ENCODE measurements at places on chromosomes 13 and 19.

DNA sequence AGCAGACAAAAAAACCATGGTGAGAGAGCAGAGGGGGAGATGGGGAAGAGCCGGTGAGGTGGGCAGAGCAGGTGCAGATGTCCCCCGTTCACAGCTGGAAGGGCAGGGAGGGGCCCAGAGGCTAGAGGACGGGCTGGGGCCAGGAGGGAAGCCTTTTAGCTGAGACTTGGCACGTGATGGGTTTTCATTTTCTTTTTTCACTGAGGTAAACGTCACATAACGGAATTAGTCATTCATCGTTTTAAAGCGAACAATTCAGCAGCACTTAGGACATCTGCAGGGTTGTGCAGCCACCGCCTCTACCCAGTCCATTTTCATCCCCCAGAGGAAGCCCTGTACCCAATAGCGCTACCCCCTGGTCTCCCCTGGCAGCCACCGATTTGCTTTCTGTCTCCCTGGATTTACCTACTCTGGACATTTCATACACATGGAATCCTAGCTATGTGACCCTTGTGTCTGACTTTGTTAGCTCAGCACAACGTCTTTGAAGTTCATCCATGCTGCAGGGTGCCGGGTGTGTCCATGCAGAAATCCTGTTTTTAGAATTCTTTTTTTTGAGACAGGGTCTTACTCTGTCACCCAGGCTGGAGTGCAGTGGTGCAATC, 16.0 kb upstream of the EMC10 start:
- DNase-seq, result no peak

- no peak for DNase-seq
These were observed 2.0 kb upstream of the SPACA6 start for GRCh38 chr19:51691074-51691583.

- no peak for DNase-seq
These were observed 10.9 kb upstream of the ATP8B3 start for GRCh38 chr19:1823020-1823419.

DNA sequence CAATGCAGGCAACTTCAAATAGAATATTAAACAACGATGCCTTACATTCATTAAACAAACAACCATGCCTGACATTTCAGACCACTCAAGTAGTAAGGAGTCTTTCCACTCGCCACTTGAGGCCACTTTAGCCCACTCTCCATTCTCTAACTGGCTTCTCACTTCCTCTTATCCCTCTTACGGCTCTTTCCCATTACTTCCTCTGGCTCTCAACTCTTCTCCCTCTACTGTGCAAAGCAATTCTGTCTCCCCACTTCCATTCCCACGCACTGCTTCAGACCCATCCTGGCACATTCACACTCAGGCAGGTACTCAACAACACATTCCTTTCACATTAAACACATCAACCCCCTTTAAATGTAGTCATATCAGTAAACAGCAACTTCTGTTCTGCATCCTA, 229.8 kb upstream of the IPO5 start:
- no peak for DNase-seq

GRCh38 chr19:18205200-18205892, 1.5 kb upstream of the RAB3A start:
- DNase-seq, result peak; percentile 39

- no peak for DNase-seq
These were observed 3.2 kb downstream of the PLK5 start for GRCh38 chr19:1526979-1527649.

DNA sequence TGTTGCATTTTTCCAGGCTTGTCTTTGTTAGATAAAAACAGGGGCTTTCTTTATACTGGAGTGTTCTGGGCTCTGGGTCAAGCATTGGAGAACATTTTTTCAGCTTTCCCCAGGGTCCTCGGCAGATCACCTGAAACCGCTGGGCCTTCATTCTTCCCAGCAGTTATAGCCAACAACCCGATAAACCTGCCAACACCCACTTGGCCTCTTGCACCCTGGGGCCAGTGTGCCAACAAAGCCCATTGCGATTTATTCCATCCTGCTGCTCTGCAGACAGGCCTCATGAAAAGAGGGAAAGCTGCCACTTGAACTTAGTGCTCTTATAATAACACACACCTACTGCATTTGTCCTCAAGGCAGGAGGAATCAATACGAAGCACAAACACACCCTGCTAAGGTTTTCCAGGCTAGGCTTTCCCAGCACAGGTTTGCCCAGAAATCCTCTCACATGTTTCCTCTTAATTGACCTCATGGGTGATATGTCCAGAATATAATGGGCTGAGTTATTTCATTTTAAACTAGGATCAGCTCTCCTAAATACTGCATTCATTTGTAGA, 669.3 kb downstream of the LIG4 start:
- DNase-seq, result peak; percentile 50

GRCh38 chr13:48892053-48892687, 83.5 kb upstream of the FNDC3A start:
- peak; percentile 2 for DNase-seq

DNA sequence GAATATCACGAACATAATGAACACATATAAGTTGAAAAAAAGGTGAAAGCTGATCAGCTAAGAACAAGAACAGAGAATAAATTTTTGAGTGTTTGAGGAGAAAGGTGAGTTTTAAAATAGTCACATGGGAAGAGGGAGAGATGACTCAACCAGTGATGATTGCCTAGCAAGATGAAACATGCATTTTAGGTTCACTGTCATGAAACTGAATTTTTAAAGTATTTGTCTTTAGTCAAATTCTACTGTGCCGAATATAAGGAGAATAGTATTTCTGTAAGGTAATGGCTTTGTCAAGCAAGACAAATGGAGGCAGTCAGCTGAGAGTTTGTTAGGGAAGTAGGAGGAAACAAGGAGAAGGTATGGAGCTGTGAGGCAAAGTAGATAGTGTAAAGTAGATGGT, 2557.4 kb downstream of the PCDH9 start:
- DNase-seq, result no peak

DNA sequence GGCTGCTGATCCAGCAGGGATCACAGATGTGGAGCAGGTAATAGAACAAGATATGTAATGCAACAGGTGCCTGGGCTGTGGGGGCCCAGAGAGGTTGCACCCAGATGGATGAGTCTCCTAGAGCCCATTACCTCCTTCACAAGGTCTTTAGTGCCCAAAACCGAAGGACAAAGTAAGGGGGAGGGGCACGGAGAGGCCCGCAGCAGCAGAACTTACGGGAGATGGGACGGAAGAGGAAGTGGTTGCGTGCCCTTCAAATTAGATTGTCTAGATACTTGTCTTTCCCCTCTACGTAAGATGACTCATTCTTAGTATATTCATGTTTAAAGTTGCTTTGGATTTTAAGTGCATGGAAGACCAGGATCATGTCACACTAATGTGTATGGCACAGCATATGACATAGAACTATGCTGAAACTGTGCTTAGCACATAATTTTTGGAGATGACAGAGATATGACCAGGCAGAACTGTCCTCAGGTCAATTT, 5.7 kb upstream of the MRPS31 start:
- DNase-seq, result no peak

DNA sequence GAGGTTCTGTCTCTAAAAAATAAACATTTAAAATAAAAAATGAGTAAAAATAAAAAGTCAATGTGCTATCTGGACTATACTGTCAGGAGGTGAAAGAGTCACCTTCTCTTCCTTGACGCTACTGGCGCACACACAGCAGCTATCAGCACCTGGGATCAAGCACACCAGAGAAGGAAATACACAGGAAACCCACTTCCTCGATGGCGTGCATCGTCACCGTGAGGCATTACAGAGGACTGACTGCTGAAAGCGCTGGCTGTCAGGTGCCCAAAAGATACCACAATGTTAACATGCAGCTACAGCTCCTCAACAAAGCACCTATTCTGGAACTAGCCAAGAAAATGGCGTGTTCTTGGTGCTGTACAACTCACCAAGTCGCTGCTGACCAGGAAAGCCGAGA, 6.1 kb downstream of the SLC35E1 start:
- no peak for DNase-seq

GRCh38 chr19:43395561-43395960, 19.1 kb upstream of the TEX101 start:
- DNase-seq, result no peak

- no peak for DNase-seq
These were observed 46.8 kb downstream of the COLGALT1 start for GRCh38 chr19:17602217-17602616.

DNA sequence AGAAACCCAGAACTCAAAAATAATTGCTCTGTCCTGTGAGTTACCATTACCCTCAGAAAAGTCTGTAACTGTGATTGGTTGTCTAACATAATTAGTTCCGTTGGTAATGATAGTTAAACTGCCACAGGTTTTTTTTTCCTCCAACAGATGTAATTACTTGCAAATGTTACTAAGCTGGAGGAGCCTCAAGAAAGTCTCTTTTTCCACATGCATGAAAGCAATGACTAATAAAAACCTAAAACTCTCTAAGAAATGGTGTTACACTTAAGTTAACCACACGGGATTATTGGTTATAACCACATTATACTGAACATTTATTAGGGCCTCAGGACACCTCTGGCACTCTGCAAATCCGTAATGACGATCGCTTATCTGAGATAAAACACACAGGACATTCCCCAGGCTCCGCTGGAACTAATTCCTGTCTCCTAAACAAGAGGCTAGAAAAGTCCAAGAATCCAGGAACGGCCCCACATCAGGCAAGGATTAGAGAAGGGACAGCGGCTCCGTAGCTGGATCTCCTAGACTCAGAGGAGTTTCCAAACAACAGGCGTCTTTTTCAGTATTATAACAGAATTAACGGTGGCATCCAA, 753 bp downstream of the ZNF235 start:
- DNase-seq, result no peak

DNA sequence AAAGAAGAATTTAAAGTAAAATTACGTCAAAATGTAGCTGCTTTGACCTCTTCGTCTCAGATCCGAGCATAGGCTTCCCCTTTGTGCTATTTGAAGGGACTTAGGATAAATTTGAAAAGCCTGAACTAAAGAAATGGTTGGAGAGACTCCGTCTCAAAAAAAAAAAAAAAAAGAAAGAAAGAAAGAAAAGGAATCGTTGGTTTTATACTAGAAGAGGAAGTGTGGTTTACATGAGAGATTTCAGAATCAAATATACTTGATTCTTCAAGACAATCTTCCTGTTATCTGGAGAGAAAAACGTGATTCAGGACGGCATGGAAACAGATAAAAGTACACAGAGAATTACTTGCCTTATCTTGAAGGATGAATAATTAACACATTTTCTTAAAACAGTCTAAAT, 474 bp upstream of the ZNF780B start:
- DNase-seq, result no peak

- DNase-seq, result no peak
These were observed 76.7 kb downstream of the TEX26 start for GRCh38 chr13:31009166-31009565.

DNA sequence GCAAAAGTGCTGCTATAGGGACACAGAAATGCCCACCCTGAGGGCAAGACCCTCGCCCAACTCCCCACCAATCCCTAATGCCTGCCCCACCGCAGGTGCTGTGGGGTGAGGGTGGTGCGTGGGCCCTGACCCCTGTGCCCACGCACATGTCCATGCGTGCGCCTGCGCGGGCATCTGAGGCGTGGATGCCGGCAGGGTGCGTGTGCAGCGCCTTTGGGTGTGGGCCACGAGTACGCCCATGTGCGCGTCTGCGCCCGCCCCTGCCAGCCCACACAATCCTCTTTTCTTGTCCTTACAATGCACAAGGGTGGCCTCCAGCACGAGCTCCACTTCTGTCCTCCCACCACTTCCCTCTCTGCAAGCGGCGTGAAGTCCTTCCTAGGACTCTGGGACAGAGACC, 14.3 kb downstream of the FUT6 start:
- DNase-seq, result no peak

DNA sequence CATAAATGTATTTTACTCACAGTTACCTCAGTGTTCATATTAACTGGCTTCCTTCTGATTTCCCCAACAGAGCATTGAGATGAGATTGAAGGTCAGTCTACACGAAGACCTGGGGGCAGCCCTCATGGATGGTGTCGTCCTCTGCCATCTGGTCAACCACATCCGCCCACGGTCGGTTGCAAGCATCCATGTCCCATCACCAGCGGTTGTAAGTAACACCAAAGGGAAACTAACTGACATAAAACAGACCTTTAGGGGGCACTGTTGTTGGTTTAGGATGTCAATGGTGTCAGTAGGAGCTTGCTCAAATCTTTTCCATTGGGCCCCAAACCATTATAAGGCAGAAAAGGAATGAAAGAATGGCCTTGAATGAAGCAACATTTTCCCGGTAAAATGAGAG, 68.2 kb downstream of the ESD start:
- no peak for DNase-seq

DNA sequence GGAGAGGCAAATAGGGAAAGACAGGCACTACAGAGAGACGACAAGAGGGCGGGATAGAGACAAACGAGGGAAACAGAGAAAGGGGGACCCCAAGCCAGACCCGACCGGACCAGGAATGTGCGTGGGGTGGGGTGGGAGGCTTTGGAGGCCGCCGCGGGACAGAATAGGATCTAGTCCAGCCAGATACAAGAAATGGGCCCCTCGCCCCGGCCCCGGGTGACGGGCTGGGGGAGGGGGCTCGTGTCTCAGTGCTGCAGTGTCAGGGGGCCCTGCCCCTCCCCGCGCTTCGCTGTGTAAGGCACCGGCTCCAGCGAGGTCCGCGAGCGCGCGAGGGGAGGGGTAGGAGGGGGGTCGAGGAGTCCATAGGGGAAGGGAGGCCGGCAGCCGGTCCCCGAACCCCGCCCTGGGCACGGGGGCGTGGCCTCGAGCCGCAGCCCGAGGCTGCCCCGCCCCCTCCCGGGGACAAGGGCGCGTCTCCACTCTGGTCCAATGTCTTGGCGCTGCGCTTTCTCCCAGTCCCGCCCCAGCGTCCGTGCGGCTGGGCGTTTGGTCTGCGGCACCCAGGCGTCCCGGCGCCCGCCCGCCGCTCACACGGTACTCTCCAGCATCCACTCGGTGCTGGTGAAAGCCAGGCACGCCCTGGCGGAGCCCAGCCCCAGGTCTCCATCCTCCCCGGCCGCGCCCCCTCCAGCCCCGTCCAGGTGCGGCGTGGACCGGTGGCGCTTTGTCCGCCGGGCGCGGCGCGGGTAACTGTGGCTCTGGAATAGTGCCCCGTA, 11.0 kb downstream of the IFNL1 start:
- DNase-seq, result no peak

- DNase-seq, result no peak
These were observed 22.0 kb upstream of the LRRC4B start for GRCh38 chr19:50590191-50590590.

DNA sequence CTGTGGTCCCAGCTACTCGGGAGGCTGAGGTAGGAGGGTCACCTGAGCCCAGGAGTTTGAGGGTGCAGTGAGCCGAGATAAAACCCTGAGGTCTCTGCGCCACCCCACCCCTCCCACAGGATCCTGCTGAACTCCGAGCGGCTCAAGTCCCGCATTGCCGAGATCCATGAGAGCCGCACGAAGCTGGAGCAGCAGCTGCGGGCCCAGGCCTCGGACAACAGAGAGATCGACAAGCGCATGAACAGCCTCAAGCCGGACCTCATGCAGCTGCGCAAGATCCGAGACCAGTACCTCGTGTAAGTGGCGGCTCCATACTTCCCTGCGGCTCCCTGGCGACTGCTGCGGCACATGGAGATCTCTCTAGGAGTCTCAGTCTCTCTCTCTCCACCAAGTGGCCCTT, 6.6 kb upstream of the IFI30 start:
- no peak for DNase-seq
